CD4-positive, alpha-beta memory T cell (primary cell): ENCODE measurements at places on chromosomes 7 and 10. TPM values are rescaled to one million over a fixed set of nuclear protein-coding genes. Genes with fewer than 3 reads are reported as not detected.

DNA sequence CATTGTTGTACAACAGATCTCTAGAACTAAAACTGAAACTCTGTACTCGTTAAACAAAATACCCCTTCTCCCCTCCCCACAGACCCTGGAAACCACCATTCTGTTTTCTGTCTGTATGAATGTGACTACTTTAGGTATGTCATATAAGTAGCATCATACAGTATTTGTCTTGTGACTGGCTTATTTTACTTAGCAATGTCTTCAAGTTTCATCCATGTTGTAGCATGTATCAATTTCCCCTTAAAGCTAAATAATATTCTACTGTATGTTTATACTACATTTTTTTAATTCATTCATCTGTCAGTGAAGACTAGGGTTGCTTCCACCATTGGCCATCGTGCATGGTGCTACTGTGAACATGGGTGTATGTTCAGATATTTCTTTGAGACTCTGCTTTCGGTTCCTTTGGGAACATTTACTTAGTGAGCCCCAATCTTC, 71.2 kb upstream of the RPA3 start:
- no peaks in the 10 kb centered on the region for H3K27me3 ChIP-seq
- H3K4me1 ChIP-seq = no peaks in the 10 kb centered on the region
- H3K36me3 ChIP-seq = no peaks in the 10 kb centered on the region

GRCh38 chr7:4687956-4688355, 5.9 kb downstream of the FOXK1 start:
- H3K4me3 ChIP-seq = no peak overlapping the region
- H3K27ac ChIP-seq = no peak overlapping the region
- peaks cover 67% of the 10 kb centered on the region for H3K4me1 ChIP-seq
- no peaks in the 10 kb centered on the region for H3K27me3 ChIP-seq

DNA sequence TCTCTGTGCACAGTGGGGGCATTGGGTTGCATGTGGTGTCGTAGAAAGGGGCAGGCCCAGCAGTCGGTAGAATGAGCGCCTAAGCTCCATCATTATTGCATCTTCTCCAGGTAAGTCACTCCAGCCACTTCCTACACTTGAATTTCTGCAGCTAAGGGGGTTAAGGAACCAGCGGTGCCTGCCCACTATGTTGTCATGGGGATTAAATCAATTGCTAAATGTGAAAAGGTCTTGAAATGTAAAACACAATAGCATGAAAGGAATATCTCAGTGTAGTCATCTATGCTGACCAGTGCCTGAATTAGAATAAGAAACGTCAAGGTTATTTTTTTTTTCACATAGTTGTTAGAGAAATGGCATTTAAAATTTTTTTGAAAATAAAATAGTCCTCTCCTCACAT, 15.2 kb upstream of the CELF2 start:
- no peaks in the 10 kb centered on the region for H3K27me3 ChIP-seq
- DNase-seq = no peak
- H3K27ac ChIP-seq = no peak overlapping the region
- no peaks in the 10 kb centered on the region for H3K4me1 ChIP-seq
- no peak overlapping the region for H3K4me3 ChIP-seq

DNA sequence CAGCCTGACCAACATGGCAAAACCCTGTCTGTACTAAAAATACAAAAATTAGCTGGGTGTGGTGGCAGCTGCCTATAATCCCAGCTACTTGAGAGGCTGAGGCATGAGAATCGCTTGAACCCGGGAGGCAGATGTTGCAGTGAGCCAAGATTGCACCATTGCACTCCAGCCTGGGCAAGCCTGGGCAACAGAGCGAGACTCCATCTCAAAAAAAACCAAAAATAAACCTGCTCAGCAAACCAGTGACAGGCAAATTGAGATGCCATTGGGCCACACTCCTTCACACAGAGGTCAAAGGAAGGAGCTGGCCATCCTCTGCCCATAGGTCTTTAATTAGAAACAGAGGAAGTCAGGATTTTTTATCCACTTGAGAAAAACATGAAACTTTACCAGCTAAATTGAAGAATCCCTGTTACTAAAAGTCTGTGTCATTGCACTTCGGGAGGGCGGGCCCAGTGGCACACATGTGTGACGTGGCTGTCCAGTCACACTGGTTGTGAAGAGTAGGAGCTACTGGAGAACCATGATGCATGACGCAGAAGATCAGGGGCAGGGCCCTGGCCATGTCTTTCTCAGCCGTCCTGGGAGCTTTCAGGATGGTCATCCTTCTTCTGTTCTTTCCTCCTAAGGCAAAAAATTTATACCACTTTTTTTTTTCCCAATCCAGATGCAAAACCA, 118.3 kb upstream of the ZNF438 start:
- DNase-seq = no peak
- H3K27me3 ChIP-seq = no peaks in the 10 kb centered on the region
- H3K36me3 ChIP-seq = no peaks in the 10 kb centered on the region
- H3K4me1 ChIP-seq = no peaks in the 10 kb centered on the region

GRCh38 chr7:37445064-37445723, 3.5 kb downstream of the ELMO1 start:
- no peak overlapping the region for H3K4me3 ChIP-seq
- DNase-seq = no peak
- H3K4me1 ChIP-seq = peaks cover 78% of the 10 kb centered on the region
- no peaks in the 10 kb centered on the region for H3K36me3 ChIP-seq

CASP7 gene
- polyA plus RNA-seq = 22.7 TPM

GRCh38 chr7:129970816-129971215, 18.1 kb upstream of the UBE2H start:
- H3K4me1 ChIP-seq = no peaks in the 10 kb centered on the region
- no peaks in the 10 kb centered on the region for H3K27me3 ChIP-seq
- no peak for DNase-seq
- H3K4me3 ChIP-seq = no peak overlapping the region

DNA sequence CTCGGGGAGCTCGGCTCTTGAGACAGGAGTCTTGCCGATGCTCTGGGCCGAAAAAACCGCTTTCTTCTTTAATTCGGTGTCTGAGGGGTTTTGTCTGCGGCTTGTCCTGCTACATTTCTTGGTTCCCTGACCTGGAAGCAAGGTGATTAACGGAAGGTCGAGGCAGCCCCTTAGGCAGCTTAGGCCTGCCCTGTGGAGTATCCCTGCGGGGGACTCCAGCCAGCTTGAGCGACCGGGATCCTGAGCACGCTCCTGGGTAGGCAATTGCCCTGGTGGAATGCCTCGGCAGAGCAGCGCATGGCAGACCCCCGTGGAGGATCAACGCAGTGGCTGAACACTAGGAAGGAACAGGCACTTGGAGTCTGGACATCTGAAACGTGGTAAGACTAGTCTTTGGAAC, 30.5 kb upstream of the GHITM start:
- H3K4me3 ChIP-seq = no peak overlapping the region
- H3K27me3 ChIP-seq = no peaks in the 10 kb centered on the region
- H3K27ac ChIP-seq = no peak overlapping the region
- DNase-seq = no peak
- no peaks in the 10 kb centered on the region for H3K4me1 ChIP-seq

DNA sequence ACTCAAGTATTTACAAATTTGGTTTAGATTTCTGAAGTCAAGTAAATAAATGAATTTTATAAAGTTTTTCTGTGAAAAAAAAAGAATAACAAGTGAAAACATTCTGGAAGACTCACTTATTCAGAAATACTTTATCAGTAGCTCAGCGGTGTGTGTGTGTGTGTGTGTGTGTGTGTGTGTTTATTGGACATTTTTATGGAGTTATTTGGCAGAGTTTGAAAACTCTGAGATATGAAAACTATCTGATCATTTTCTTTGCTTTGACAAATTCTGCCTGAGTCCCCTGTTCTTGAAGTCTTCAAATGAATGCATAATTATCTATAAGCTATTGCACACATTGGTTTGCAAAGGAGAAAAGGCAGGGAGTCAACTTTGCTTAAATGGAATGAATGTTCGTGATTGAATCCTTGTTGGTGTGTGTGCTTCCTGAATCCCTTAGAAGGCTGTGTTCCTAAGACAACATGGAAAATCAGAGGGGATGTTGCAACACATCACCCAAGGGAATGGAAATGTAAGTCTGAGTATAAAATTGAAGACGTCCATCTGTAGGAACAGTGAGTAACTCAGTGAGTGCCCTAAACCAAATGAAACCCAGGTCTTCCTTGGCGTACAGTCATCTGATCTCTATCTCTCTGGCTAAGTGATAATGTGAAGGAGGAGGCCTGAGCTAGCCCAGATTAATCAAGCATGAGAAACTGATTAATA, 160.9 kb downstream of the REEP3 start:
- H3K4me1 ChIP-seq = peaks cover 4% of the 10 kb centered on the region
- H3K4me3 ChIP-seq = no peak overlapping the region
- H3K27ac ChIP-seq = no peak overlapping the region
- H3K36me3 ChIP-seq = no peaks in the 10 kb centered on the region
- no peak for DNase-seq
- no peaks in the 10 kb centered on the region for H3K27me3 ChIP-seq

TDRD1 gene
- polyA plus RNA-seq = not detected

RELN gene
- polyA plus RNA-seq = not detected

GRCh38 chr7:84188786-84189405, 5.7 kb downstream of the SEMA3A start:
- H3K36me3 ChIP-seq = no peaks in the 10 kb centered on the region
- no peak overlapping the region for H3K4me3 ChIP-seq
- no peak for DNase-seq

DNA sequence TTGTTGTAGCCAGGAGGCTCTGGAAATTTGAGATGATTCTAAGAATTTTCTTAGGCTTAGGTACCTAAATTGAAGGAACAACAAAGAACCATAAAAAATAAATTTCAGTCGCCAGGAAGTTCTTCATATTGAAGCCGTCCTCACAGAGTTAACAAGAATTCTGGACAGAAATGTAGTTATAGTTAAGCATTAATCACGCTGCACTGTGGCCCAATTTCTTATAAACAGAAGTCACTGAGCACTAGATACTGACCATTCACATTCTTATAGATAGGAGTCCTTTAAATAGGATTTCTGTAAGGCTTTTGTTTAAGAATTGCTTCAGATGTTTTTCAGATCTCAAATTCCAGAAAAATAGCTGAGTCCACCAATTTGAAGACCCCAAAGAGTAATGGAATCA, 256.2 kb upstream of the PITRM1 start:
- DNase-seq = no peak
- H3K27me3 ChIP-seq = no peaks in the 10 kb centered on the region
- peaks cover 5% of the 10 kb centered on the region for H3K4me1 ChIP-seq
- H3K27ac ChIP-seq = no peak overlapping the region
- no peak overlapping the region for H3K4me3 ChIP-seq

GRCh38 chr10:131872827-131873375, 27.9 kb upstream of the PPP2R2D start:
- no peak overlapping the region for H3K4me3 ChIP-seq
- no peak for DNase-seq
- no peaks in the 10 kb centered on the region for H3K4me1 ChIP-seq
- H3K27ac ChIP-seq = no peak overlapping the region
- H3K27me3 ChIP-seq = no peaks in the 10 kb centered on the region
- no peaks in the 10 kb centered on the region for H3K36me3 ChIP-seq

NEUROD6 gene
- not detected for polyA plus RNA-seq
